HL-60 (cell line): ENCODE measurements at places on chromosomes 12 and 14.

GRCh38 chr12:54370171-54370730 lies 6.0 kb upstream of the GPR84 start:
- peak; percentile 53 for DNase-seq

- DNase-seq, result no peak
These were observed 13.1 kb downstream of the CFAP54 start for GRCh38 chr12:96502477-96502876.

DNA sequence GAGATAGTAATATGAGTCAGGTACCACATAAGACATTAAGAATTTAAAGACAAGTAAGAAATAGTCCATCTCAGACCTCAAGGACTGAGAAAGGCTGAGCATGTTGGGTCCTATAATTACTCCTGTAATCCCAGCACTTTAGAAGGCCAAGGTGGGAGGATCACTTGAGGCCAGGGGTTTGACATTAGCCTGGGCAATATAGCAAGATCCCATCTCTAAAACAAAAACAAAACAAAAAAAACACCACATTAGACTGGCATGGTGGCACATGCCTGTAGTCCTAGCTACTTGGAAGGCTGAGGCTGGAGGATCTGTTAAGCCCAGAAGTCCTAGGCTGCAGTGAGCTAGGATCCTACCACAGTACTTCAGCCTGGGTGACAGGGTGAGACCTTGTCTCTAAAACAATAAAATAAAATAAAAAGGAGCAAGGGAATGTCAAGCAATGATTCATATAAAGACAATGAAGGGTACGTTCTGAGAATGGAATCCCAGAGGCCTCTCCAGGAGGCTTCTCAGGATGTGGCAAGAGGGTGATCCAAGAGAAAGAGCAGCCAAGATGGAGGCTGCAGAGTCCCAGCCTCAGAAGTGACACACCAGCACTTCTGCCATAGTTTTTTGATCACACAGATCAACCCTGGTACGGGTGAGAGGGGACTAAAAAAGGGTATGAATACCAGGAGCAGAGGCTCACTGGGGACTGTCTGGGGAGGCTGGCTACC lies 206.4 kb downstream of the CRADD start:
- no peak for DNase-seq

DNA sequence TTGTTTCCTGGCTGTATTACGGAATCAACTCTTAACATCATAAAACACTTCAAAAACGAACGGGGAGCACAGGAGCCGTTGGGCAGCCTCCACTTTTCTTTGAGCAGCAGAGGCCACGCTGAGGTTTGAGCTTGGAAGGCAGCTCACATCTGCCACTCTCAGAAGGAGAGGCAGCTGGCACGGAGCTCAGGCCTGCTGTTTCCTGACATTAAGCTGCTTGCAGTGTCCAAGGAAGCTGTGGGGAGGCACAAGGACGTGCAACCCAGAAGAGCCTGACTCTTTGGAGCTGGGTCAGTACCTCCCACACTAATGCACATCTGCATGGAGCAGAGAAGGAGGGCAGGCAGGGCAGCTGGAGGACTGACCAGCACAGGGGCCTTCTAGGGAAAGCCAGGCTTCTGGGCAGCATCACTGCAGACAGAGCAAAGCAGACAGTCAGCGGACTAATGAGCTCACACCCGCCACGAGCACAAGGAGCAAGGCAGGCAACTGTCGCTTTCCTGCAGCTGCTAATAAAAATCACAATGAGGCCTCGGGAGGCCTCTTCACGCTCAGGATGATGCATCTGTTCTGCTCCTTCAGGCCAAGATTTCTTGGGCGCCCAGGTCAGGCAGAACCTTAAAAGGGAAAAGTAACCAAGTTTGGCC lies 211.1 kb downstream of the GLT1D1 start:
- DNase-seq, result no peak

- no peak for DNase-seq
These were observed at the start of gene AVPR1A for GRCh38 chr12:63150713-63151622. Gene AVPR1A (minus strand): TSS chr12:63151201. CDS start chr12:63150836, 365 bp downstream.

DNA sequence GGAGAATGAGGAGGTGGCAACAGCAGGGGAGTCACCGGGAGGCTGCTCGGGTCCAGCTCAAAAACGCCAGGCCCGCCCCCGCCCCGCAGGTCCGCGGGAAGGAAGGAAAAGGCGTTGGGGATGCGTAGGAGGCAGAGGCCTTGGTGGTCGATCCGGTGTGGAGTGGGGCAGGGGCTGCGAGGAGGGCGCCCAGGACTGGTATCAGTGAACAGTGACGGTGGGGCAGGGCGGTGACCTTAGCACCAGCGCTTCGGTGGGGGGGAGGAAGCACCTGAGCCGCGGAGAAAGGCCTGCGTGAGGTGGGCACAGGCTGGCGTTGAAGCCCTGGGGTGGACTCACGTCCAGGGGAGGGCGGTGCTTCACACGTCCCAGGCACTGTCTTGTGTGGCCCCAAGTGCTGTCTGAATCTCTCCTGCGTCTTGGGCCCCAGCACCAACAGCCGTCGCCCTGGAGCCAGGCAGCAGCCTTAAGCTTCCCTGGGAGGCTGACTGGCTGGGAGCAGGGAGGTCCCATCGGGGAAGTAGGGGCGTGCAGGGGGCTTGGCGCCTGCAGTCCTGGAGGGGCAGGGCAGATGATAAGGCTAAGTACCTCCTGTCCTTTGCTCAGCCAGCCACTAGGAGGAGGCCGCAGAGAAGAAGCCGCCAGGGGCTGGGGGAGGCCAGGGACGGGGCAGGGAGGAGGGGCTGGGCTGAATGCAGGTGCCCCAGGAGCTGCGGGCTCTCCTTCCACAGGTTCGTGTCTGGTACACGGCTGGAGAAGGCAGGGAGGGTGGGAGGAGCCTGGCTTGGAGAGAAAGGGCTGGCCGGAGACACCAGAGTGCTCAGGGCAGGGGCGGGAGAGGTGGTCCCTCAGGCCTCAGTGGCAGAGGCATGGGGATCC lies 26.5 kb downstream of the ZBTB42 start:
- peak; percentile 48 for DNase-seq

DNA sequence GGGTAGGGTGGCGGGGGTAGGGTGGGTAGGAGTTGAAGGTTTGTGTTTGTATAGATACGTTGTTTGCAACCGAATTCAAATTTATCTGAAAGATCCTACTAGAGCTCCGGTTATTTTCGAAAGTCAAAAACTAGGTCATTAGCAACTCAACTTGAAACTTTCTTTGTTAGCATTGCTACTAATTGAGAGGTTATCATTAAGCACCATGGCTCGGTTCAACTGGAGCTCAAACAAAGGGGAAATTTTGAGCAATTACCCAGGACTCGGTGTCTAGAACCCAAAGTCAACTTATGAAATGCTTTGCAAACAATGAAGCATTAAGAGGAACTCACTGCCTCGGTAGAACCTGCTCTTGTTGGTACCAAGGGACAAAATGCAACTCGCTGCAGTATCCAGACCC lies 207.7 kb downstream of the BCAT1 start:
- DNase-seq, result no peak

- no peak for DNase-seq
These were observed 42.1 kb upstream of the GXYLT1 start for GRCh38 chr12:42186793-42187192.

- no peak for DNase-seq
These were observed 3.4 kb upstream of the RNASE7 start for GRCh38 chr14:21038441-21039422.

DNA sequence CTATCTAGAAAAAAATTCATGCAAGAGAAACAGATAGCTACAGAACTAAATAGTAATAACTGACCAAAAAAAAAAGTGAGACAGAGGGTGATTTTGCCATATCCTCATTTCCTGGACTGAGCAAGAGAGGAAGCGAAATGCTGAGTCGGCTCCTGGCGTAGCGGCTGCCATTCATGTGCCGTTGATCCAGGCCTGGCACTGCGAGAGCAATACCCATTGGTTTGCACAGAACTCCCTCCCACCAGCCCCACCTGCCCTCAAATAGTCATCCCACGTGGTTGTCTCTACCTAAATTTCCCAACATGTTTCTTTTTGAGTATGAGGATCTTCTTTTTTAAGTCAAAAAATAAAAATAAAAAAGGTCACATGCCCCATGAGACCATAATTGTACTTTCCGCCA lies 9.4 kb upstream of the WNT5B start:
- DNase-seq, result peak; percentile 95

DNA sequence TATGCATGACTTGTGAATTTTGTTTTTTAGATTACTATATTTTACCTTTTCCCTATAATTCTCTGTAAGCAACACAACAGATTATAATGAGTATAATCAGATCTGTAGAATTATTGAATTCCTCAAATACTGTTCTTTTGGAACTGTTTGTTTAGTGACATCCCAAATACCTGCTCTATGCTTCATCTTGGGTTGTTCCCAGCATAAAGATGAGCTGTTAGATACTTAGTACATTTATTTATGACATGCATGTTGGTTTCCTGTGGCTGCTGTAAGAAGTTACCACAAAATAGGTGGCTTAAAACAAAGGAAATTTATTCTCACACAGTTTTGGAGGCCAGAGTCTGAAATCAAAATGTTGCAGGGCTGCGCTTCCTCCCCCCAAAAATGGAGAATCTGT lies 78.4 kb downstream of the PTPRR start:
- DNase-seq, result no peak

DNA sequence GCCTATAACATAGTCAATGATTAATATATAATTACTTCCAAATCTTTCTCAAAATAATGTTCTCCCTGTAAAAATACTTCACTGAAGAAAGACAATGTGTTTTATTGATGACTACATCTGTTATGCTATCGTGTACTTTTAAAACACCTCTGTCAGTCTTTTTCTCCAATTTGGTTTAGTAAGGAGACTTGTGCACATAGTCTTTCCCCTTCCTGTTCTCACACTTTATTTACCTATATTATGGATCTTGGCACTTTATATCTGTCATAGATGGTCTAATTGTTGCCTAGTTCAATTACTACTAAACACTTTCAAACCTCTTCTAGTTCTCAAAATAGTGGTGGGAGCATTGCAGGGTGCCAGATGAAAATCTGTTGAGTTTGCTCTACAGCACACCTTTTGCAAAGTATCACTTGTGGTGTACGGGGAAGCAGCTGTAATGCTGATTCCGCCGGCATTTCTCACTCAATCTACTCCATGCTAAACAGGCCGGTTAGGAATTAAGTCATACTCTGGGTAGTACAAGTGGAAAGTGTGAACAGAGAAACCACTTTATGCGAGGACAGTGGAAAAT lies 1.1 kb upstream of the INSM2 start:
- DNase-seq, result no peak

DNA sequence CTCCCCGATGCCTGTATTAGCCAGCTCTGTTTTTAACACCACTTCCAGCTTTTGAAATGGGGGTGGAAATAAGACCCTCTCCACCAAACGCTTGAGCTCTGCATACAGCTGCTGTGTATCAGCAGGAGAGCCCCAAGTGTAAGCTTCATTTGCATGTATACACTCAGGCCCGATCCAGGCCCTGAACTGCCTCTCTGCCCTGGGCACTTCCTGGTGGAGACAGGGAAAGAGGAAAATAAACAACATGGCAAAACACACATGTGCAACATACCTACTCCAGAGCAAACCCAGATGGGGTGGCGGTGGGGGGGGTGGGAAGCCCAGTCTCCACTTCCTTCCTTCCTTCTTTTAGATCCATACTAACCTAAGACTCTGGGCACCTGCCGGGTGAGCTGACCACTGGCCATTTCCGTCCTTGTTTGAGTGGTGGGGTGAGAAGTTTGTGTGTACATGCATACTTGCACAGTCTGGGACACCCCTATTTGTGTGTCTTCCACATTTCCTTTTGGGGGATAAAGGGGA lies 55.3 kb downstream of the RBM19 start:
- no peak for DNase-seq

DNA sequence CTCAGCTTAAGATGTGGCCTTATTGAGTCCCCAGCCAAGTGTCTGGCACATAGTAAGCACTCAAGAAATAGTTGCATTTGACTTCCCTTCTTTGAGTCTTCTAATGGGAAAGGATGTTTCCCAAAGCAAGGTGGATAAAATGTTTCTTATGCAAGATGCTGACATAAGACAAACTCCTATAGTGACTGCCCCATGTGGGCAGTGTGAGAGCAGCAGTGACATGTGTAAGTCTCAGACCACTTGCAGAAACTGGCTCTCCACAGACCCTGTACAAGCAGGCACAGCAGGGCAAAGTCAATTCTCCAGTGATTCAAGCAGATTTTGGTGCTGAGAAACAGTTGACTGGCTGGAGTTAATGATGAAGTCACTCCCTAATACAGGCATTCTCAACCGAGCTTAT lies 255.3 kb downstream of the ANO2 start:
- DNase-seq, result no peak

DNA sequence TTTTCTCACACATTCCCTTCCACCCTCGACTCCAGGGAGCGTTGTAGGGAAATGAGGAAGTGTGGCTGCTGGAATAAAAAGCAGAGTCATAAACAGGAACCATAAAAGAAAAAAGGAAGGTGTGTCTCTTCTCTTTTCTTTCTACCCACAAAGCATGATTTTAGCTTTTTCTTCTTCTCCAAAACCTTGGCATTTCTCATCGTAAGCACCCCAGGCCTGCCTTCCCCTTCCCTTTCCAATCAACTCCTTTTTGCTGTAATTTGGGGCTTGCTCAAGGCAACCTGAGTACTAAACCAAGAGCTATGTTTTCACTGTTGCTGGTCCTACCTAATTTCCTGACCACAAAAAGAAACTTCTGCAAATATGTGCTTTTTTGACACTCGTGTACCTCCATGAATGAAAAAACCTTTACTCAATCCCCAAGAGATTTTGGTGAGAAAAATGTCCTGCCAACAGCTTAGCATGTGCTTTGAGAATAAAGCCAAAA lies 9.2 kb downstream of the PLBD1 start:
- DNase-seq, result peak; percentile 86

GRCh38 chr14:65015391-65015790 lies 28.7 kb downstream of the FNTB start:
- DNase-seq, result no peak

DNA sequence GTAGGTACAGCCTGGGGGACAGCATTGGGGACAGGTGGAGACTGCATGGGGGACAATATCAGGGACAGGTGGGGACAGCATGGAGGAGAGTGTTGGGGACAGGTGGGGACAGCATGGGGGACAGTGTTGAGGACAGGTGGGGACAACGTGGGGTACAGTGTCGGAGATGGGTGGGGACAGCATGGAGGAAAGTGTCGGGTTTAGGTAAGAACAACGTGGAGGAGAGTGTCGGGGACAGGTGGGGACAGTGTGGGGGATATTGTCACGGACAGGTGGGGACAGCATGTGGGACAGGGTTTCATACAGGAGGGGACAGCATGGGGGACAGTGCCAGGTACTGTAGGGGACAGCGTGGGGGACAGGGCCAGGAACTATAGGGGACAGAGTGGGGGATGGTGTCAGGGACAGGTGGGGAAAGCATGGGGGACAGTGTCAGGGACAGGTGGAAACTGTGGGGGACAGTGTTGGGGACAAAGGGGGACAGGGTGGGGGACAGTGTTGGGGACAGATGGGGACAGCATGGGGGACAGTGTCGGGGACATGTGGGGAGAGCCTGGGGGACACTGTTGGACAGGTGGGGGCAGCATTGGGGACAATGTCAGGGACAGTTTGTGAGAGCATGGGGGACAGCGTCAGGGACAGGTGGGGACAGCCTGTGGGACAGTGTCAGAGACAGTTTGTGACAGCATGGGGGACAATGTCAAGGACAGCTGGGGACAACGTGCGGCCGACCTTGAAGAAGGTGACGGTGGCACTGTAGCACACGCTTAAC lies 213.1 kb downstream of the TMEM121 start:
- no peak for DNase-seq

- DNase-seq, result peak; percentile 22
These were observed 59.7 kb downstream of the PLXNC1 start for GRCh38 chr12:94207849-94208621.
